HCT116 (cell line): ENCODE measurements at places on chromosomes 6 and 20.

DNA sequence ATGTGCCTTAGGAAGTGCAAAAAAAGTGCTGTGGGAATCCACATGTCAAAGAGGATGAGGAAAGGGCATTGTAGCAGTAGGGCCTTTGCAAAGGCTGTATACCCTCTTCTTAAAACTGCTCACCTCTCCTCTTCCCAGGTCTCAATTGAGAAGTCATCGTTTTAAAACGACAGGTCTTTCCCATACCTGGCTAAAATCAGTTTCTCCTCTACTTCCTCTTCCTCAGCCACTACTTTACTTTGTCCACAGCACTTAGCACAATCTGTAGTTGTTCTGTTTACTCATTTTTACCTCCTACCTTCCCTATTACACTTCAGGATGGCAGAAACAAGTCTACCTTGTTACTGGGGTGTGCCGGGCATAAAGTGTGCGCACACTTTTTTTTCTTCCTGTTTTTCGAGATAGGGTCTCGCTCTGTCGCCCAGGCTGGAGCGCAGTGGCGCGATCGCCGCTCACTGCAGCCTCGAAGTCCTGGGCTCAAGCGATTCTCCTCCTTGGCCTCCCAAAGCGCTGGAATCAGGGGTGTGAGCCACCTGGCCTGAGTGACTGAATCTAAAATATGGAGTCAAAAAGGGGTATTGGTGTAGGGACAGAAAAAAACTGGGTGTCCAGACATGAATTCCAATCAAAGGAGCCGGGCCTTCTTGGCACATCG is 9.8 kb upstream of the ELOVL5 start:
- no peak for DNase-seq

DNA sequence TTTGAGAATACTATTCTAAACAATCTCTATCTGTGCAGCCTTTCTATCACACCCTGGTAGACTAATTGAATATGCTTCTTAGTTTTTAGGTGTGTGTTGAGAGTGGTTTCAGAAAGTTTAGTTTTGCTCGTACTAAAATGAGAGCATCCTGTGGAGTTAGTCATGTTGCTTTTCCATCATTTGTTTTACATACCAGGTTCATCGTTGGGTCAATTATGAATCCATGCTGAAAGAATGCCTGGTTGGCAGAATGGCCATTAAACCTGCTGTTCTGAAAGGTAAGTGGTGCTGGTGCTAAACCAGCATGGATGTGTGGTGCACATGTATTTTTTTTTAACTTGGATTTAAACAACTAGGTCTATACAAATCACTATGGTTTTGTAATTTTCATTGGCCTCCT is 49.3 kb downstream of the CYB5R4 start:
- DNase-seq = no peak

- DNase-seq = no peak
Observed at GRCh38 chr6:23630726-23631635, 495.0 kb upstream of the NRSN1 start.

DNA sequence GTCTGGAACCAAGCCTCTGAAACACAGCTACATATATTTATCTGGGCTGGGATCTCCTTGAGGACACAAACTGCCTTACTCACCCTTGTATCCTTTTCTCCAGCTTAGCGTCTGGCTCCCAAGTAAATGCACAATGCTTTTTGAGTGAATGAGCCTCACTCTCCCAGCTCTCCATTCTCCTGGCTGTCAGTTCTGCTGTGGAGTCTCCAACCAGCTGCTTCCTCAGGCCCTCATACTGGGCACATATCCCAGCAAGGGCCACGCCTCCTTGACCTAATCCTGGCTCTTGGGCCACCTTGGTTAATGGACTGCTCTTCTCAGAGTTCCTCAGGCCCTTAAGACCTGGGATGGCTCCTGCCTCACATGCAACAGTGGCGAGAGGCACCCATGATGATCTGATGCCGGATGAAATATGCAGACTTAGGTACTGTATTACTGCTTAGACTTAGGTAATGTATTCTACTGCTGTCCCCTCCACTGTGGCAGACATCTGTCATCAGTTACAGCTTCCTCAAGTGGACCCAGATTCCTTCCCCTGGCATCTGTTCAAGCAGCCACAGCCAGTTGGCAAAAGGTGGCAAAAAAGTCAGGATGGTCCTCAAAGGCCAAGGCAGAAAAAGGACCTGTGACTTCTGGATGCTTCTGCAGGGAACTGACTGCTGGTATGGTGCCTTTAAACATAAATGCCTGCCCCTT is 16.5 kb downstream of the SNHG17 start:
- DNase-seq = no peak

GRCh38 chr6:141594874-141595273 is 537.9 kb upstream of the GJE1 start:
- no peak for DNase-seq

- DNase-seq = no peak
Observed at GRCh38 chr20:37734228-37734985, 40.6 kb downstream of the CTNNBL1 start.

- no peak for DNase-seq
Observed at GRCh38 chr20:37327748-37328147, 18.2 kb upstream of the SRC start.

DNA sequence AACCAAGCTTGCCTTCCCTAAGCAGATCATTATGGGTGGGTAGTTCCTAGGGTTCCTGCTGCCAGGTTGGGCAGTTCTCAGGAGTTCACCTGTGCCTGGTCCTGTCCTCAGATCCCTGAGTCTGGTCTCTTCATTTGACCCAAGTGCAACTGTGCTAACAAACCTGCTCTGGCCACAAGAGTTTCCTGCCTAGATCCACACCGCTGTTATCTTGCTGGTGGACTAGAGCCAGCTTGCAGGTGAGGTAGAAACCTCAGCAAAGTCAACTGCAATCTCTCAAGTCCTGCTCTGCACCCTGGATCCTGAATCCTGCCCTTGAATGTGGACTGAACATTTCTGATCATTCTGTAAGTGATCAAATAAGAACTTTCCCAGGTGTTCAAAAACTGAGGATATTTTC is 191.8 kb upstream of the LRFN2 start:
- no peak for DNase-seq

- peak; percentile 84 for DNase-seq
Observed at GRCh38 chr20:62598761-62599194, 43.5 kb upstream of the SLCO4A1 start.

- peak; percentile 55 for DNase-seq
Observed at GRCh38 chr6:23174781-23175361, 605.5 kb downstream of the HDGFL1 start.

- peak; percentile 67 for DNase-seq
Observed at GRCh38 chr6:36985808-36986703, at the start of gene MTCH1. MTCH1 (minus strand) TSS chr6:36986196; CDS start chr6:36986173, 23 bp downstream.

GRCh38 chr6:40054602-40055001 is 120.3 kb upstream of the MOCS1 start:
- no peak for DNase-seq

DNA sequence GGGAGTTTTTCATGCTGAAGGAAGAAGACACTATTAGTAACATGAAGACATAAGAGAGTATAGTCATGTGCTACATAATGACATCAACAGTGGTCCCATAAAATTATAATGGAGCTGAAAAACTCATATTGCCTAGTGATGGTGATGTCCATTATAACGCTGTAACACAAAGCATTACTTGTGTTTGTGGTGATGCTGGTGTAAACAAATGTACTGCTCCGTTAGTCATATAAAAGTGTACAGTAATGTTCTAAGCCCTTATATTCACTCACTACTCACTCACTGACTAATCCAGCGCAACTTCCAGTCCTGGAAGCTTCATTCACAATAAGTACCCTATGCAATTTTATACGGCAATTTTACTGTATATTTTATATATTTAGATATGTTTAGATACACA is 26.8 kb upstream of the ASF1A start:
- DNase-seq = no peak

- DNase-seq = no peak
Observed at GRCh38 chr20:62566771-62567170, 75.5 kb upstream of the SLCO4A1 start.

GRCh38 chr6:128767705-128768104 is 115.2 kb upstream of the LAMA2 start:
- DNase-seq = no peak

GRCh38 chr6:12791371-12791770 is 74.8 kb downstream of the PHACTR1 start:
- no peak for DNase-seq

DNA sequence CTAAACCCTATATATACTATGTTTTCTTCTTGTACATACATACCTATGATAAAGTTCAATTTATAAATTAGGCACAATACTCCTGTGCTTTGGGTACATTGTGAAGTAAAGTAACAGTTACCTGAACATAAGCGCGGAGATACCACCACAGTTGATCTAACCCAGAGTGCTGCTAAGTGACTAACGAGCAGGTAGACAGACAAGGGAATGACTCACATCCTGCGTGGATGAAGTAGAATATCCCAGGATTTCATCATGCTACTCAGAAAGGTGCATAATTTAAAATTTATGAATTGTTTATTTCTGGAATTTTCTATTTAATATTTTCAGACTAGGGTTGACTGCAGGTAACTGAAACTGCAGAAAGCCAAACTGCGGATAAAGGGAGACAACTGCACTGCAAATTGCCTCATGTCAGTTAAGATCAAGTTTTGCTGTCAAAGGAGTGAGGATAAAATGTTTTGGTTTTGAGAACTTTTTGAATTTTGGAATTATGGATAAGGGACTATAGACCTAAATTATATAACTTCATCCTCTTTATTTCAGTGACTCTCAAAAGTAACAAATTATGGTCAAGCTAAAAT is 14.4 kb downstream of the MKKS start:
- peak; percentile 76 for DNase-seq

GRCh38 chr20:46801003-46801702 is 91.7 kb downstream of the SLC2A10 start:
- DNase-seq = no peak
